ENCODE measurements at places on chromosomes 12 and 14. TPM values are rescaled to one million over a fixed set of nuclear protein-coding genes. Genes with fewer than 3 reads are reported as not detected.

DNA sequence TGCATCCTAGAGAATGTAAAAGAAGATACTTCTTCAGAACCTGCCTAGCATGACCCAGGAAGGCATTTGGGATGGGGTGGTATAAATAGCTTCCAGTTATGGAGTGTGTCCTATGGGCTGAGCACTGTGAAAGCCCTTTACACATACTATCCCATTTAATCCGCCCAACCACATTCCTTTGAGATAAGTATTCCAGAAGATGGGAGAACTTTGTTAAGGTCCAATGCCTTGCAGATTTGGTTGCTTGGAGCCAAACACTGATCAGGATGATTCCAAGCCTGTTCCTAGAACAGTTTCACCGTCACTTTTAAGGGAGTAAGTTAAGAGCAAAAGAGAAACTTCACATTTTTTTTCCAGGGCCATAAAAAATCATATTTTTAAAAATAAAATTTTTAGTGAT, 82.5 kb upstream of the CLMN start:
- no peak for DNase-seq

- no peak for DNase-seq
Observed at GRCh38 chr14:74864198-74864597, 11.7 kb downstream of the PROX2 start.

GRCh38 chr12:62258941-62259630, 1.1 kb upstream of the USP15 start:
- no peak for DNase-seq

GRCh38 chr12:96196781-96197180, 2.6 kb downstream of the ELK3 start:
- no peak for DNase-seq

DNA sequence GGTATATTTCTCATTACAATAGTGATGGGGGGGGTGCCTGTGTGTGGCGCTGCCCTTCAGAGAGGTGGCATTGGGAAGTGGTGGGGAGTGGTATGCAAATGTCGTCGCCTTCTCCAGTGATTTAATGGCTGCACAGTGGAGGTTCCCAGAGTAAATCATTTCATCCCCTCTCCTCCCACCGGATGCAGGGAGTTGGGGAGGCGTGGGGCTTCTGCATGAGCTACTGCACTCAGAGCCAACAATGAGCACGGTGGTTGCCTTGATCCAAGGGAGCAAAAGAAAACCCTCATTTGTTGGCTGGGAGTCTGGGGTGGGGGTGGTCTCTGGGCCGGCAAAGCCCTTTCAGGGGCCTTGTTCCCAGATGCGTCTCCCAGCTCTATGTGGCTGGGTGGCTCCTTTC, 124.3 kb downstream of the AACS start:
- DNase-seq = no peak

- DNase-seq = no peak
Observed at GRCh38 chr12:103442822-103443221, 52.9 kb downstream of the C12orf42 start.

DNA sequence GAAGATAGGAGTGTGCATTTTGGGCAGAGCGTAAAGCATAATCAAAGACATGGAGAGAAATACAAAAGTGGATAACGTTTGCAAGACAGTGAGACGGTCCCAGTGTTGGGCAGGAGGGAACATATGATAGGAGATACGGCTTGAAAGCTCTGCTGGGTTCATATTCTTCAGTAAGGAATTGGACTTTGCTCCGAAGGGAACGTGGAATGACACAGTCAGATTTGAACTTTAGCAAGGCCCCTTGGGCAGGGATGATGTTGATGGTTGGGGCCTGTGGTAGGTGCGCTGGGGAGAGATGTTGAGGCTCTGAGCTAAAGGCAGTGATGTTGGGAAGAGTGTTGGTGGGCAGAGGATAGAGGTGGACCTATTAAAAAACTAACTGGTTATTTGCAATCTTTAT, 143.5 kb upstream of the TBX3 start:
- no peak for DNase-seq

DNA sequence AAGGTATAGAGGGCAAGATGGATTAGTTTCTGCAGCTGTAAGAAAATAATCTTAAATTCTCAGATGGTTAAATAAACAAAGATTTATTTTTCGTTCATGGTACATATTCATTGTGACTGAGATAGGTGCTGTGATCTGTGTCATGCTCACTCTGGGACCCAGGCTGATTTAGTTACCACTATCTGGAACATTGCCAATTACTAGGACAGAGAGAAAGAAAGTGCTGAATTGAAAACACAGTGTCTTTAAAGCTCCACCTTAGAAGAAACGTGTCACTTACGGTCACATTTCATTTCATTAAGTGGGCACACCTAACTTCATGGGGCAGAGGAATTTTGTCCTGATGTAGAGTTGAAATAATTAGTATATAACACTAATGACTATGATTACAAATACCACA, 430.0 kb downstream of the CCDC91 start:
- no peak for DNase-seq

DNA sequence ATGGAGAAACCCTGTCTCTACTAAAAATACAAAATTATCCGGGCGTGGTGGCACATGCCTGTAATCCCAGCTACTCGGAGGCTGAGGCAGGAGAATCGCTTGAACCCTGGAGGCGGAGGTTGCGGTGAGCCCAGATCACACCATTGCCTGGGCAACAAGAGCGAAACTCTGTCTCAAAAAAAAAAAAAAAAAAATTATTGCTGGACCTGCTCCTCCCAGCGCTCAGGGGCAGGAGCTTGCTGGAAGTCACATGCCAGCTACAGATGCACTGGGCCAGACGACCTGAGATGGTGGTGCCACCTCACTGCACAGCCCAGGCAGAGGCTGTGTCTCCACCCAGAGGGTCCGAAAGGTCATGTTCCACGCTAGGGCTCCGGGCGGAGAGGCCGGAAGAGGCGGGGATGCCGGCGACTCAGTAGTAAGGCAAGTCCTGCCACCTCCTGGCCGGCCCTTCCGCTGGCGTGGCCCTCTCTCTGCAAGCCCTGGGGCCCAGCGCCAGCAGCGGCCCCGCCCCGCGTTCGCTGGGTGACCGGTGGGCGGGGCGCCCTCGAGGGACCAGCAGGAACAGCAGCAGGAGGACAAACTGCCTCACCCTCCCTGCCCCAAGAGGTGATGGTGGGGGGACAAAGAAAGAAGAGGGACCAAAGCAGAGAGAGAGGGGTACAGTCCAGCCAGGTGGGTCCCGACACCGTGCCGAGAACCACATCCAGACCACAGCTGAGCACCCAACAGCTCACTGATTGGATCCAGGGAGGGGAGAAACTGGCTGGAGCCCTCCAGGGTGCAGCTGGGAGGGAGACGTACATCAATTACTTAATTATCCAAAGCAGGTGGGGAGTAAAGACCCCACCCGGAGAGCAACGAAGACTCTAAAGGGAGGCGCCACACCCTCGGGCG, 3.6 kb upstream of the RHOF start:
- no peak for DNase-seq

The AMN gene
- total RNA-seq = not detected

Measured in SJSA1 (cell line).